Right lobe of liver (tissue), 6 donors: ENCODE measurements at places on chromosomes 7 and 10. TPM values are rescaled to one million over a fixed set of nuclear protein-coding genes. Genes with fewer than 3 reads are reported as not detected.

GRCh38 chr7:12713625-12714378 is 26.4 kb downstream of the ARL4A start:
- DNase-seq, result no peak

GRCh38 chr7:155229548-155230168 is 68.0 kb upstream of the INSIG1 start:
- DNase-seq, result no peak

GRCh38 chr7:82015751-82016150 is 245.9 kb upstream of the HGF start:
- no peak for DNase-seq

DNA sequence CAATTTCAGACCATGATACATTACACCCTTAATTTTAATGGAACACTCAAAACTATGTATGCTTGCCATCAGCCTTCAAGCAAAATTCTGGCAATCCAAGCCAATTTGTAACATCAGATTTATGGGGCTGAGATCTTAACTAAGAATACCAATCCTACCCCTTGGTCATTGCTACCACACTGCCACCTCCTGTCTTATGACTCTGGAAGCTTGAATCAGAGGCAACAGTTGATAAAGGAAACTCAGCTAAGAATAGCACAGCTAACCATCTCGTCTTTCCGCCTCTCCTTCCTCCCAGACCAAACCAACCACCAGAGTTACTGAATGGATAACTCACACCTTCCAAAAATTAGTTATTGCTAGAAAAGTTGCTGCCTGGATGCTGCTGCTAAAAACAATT is 7.4 kb downstream of the IGF2BP3 start:
- no peak for DNase-seq

GRCh38 chr10:69043931-69044531 is 43.9 kb upstream of the SRGN start:
- no peak for DNase-seq

GRCh38 chr7:129394982-129395914 is 39.0 kb upstream of the STRIP2 start:
- DNase-seq, result no peak

Gene LLCFC1
- total RNA-seq, result not detected
